ENCODE measurements at places on chromosomes 6 and 20.

- no peak for DNase-seq
These were observed 494.0 kb downstream of the ADGRB3 start for GRCh38 chr6:69129046-69129445.

- no peak for DNase-seq
These were observed 54.8 kb downstream of the PLG start for GRCh38 chr6:160756871-160757270.

GRCh38 chr20:48015141-48015910 is 230.0 kb upstream of the SULF2 start:
- DNase-seq = no peak

DNA sequence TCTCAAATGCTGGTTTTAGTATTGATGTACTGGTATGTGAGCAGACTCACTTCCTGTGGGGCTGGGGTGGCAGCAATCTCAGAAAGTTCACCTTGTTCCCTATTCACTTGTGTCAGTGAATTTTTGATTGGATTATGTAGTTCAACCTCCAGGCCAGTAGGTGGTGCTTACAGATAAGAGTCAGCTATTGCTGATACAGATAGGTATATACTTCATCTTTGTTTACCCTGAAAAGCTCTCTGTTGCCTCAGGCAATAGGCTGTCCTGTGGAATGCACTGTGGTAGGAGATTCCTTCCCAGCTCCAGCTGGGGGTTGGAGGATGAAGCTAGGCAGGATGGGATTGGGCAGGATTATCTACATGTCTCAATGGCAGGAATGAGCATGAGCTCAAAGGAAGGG is 851.2 kb upstream of the EYS start:
- DNase-seq = no peak

- no peak for DNase-seq
These were observed 83.5 kb upstream of the BEND3 start for GRCh38 chr6:107198631-107199416.

GRCh38 chr20:2693286-2694007 is 867 bp downstream of the EBF4 start:
- no peak for DNase-seq

- no peak for DNase-seq
These were observed 14.4 kb downstream of the MKKS start for GRCh38 chr20:10419550-10420133.

DNA sequence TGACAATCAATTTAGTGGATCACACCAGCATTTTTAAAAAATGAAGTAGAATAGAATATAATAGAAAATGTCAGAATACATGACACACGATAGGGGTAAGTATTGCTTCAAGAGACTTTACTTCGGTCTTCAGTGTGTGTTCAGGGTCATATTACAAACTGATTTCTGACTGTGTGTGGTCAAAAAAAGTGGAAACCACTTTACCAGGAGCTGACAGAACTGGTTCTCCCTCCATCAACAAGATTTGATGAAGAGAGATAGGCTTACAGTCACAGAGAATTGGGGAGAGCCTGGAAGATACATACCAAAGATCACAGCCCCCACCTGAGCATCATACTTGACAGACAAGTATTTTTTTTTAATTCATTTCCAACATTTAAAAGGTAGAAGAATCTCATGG is 21.7 kb downstream of the ARMC2 start:
- no peak for DNase-seq

DNA sequence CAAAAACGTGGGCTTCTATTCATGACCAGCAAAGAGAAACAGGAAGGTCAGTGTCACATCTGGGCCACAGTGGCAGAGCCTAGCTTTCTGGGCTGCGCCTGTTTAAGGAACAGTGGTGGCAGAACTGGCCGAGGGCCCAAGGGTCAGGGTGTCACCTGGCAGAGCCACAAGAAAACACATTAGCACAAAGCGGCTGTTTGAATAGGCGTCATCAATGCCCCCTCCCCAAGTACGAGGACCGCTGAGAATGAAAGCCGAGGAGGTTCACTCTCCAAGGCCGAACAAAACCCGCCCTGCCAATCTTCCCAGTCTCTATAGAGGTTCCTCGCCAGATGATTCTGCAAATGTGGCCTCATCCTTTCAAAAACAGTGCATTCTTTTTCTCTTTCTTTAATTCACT is 125.2 kb upstream of the TRAF3IP2 start:
- no peak for DNase-seq

DNA sequence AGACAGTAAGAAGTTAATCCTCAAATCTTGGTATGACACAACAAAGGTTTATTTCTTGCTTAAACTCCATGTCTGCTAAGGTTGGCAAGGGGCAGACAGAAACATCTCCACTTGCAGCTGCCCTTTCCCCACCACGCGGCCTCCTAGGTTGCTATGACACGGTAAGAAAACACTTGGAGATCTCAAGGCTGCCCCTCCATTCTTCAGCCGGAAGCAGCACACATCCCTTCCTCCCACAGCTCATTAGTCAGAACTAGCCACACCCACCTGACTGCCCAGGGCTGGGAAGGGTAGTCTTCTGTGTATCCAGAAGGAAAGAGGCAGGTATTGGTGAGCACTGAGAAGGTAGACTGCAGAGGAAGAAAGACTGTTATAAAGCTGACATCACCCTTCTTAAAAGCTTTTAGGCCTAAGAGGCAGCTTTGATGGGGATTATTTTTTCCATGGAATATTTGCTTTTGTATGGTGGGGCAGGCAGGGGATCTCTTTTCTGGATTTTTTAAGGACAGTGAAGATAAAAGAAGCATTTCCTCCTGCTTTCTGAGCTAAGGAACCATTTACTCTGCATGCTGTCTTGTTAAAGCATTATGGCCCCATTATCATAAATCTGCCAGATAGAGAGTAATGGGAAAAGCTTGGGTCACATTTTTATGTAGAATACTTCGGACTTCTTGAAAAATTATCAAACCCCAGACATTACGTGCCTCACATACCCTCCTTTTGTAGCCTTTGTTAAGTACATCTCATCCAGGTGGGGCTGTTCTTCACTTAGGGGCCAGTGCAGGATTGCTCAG is 41.6 kb downstream of the MRAP2 start:
- no peak for DNase-seq

DNA sequence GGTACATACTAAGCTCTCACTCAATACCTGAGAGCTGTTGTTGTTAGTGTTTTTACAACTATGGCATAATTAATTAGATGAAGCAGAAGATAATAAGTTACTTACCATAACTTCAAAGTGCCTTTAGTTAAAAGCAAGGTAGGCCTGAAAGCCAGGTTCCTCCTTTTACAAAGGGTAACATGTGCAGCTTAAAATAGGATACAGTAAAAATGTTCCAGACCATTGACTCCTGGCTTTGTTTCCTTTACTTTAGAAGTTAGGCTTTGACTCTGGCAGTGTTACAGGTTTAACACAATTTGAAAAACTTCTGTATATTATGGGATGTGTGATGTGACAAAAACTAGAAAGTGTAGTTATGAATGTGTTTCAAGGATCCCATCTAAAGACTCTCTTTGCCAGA is 522.5 kb downstream of the EPM2A start:
- DNase-seq = no peak

DNA sequence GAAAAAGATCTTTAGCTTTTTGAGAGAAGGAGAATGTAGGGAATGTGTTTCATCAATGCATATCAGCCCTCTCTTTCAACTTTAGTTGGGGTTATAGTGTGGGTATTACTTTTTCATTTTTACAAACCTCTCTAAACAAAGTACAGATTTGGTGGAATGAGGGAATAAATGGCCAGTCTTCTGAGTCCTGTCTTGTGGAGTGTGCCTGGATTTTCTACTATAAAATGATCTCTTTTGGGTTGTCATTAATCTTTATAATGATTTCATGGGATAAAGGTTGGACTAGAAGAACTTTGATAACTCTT is 209.3 kb downstream of the RNF144B start:
- no peak for DNase-seq

DNA sequence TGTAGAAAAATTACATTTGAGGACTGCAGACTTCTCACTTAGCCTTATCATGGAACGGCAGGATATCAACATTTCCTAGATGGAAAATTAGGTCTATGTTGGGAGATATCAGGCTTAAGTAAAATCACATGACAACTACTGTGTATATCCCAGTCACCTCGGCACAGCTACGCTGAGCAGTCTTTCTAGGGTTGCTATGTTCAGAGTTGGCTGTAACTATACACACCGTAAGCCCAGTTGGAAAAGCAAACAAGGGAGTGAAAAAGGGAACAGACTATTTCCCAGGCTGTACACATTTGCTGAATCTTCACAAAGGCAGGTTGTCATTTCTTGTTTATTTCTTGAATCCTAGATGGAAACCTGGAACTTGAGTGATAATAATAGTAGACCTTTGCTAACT is 80.7 kb upstream of the PTPRK start:
- DNase-seq = no peak

DNA sequence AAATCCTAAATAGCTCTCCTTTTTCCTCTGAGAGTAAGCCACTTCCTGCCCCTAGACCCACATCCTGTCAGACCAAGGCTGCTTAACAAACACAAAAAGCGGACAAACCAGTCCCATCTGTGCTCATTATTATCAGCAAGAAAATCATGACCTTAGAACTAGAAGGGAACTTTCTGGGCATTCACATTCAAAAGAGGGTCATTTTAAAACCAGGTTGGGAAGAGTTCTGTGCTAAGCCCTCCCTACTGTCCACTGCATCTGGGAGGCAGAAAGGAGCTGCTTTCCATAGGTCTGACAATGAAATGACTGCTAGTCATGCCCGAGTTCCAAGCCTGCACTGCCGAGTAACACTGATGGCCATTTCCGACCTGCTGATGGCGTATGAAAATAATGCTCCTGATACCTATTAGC is 15.4 kb downstream of the EZR start:
- DNase-seq = no peak

- peak; percentile 43 for DNase-seq
These were observed 89.1 kb upstream of the PHACTR3 start for GRCh38 chr20:59515013-59515905.

DNA sequence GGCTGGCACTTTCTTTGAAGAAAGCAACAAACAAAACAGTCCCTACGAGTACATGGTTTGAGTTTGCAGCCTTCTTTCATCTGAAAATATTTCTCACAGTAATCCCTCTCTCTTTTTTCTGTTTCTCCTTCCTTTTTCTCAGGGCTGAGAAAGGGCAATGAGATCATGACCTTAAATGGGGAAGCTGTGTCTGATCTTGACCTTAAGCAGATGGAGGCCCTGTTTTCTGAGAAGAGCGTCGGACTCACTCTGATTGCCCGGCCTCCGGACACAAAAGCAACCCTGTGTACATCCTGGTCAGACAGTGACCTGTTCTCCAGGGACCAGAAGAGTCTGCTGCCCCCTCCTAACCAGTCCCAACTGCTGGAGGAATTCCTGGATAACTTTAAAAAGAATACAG is 80.7 kb upstream of the CLDN20 start:
- DNase-seq = no peak

DNA sequence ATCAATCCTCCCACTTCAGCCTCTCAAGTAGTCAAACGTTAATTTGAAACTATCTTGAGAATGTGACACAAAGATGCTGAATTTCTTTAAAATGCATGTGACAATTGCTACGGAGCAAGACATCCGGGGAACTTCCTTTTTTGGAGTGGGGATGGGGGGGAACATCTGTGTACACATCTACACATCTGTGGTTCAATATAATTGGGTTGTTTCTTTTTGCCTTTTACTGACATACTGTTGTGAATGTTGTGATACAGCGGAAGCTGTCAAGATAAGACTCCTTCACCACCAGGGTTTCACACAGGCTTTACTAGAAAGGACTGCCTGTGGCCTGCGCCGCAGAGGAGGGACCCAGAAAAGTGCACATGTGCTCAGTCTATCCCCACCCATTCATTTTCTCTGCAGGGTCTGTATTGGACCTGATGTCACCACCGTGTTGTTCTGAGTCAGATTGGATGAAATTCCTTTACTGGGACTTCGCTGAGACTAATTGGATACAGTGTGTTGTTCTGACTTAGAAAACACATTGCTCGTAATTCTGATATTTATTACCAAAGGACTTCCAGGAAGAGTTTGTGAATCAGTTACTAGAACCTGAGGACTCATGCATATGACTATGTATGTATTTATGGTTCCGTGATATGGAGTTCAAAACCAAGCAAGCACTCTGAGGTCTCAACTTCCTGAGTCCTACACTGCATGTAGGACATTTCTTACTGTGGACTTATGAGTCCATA is 98.7 kb upstream of the SGK1 start:
- no peak for DNase-seq

DNA sequence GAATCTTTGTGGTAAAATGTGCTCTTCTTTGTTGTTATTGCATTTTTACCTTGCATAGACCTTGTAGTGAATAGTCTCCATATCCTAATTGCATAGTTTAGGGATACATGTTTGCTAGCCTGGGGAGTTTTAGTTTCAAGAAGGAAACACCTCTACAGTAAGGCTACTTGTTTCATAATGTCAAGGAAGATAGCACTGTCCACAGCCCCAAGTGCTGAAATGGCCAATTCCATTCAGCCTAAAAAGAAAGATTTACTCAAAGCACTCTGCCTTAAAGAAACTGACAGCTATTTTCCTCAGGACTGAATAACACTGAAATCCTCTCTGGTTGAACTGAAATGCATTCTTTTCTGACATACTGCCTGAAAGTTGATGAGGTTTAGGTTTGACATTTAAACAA is 2.6 kb downstream of the HCRTR2 start:
- no peak for DNase-seq

DNA sequence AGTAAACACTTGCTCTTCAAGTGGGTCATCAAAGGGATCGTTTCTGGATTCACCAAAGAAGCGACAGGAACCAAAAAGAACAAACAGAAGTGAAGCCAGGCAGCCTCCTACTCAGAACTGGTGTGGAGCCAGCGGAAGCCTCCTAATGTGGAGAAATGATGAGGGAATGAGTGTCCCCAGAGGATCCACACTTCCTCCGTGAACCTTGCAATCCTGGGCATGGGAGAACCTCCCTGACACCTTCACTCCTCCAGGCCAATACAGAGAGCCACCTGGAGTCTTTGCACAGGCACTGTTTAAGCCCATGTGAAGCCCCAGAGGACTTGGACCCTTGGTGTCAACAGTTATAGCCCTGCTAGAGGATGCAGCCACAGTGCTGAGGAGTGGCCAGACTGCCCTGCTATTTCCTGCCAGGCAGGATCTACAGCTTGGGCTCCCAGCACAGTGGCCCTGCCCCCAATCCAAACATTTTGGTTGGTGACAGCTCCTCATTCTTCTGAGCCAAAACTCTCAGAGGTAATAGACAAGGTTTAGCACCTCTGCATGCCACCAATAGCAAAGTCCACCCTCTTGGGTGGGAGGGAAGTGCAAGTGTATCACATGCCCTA is 23.2 kb upstream of the SERINC1 start:
- DNase-seq = no peak

- DNase-seq = no peak
These were observed at the start of gene CST9 for GRCh38 chr20:23605867-23606651. Gene CST9 (minus strand): TSS chr20:23605917. CDS start chr20:23605864, 53 bp downstream.

- no peak for DNase-seq
These were observed 106.0 kb downstream of the TMEM242 start for GRCh38 chr6:157217198-157217893.
